ENCODE measurements at places on chromosomes 1 and 21.
A peak's percentile ranks its signal among the peaks of the same experiment; 100 is the strongest.

- no peak for DNase-seq
Measured at GRCh38 chr1:54800899-54801759, at the start of gene TTC22. TSS of gene TTC22 (minus strand) at chr1:54801323. CDS start at chr1:54801163, 160 bp downstream.

- no peak for DNase-seq
Measured at GRCh38 chr1:110875216-110875731, 2.3 kb downstream of the CD53 start.

DNA sequence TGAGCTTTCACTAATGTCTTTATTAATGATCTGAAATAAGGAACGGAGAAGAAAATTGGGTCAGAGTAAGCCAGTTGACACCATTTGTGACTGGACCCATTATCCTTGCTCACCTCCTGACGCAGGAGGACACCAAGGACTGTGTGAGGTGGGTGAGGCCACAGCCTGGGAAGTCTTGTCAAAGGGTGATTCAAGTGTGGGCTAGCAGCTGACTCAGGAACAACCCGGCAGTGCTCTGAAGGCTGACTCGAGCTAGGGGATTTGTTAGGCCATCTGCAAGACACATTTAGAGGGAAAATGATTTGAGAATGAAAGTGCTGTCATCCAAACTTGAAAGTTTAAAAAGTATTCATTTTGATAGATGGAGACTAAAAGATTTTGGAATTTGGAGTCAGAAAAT, 21.2 kb downstream of the PRRX1 start:
- peak; percentile 62 for DNase-seq

GRCh38 chr1:30672661-30673060, 50.7 kb downstream of the MATN1 start:
- peak; percentile 55 for DNase-seq

- DNase-seq = no peak
Measured at GRCh38 chr1:199472018-199472417, 555.5 kb upstream of the NR5A2 start.

Data from GM04503 (cell line).